Spinal cord (tissue), 10 donors: ENCODE measurements at places on chromosomes 1 and 21.

DNA sequence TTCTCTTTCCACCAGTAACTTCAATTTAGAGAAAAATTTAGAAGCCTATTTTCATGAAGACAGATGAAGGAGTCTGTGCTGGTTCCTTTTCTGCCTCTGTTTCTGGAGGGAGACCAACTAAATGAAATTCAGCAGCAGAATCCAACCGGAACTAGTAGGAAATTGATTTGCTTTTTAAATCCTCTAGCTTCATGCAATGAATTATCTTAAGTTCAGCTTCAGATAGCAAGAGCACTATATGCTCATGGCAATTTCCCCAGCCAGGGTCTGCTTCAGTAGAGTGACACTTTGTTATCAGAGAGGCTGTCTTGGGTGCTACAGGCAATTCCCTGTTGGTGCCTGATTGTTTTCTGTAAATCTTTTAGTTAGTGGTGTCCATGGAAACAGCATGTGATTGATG lies 189.7 kb downstream of the SLC35F3 start:
- no peak for DNase-seq

DNA sequence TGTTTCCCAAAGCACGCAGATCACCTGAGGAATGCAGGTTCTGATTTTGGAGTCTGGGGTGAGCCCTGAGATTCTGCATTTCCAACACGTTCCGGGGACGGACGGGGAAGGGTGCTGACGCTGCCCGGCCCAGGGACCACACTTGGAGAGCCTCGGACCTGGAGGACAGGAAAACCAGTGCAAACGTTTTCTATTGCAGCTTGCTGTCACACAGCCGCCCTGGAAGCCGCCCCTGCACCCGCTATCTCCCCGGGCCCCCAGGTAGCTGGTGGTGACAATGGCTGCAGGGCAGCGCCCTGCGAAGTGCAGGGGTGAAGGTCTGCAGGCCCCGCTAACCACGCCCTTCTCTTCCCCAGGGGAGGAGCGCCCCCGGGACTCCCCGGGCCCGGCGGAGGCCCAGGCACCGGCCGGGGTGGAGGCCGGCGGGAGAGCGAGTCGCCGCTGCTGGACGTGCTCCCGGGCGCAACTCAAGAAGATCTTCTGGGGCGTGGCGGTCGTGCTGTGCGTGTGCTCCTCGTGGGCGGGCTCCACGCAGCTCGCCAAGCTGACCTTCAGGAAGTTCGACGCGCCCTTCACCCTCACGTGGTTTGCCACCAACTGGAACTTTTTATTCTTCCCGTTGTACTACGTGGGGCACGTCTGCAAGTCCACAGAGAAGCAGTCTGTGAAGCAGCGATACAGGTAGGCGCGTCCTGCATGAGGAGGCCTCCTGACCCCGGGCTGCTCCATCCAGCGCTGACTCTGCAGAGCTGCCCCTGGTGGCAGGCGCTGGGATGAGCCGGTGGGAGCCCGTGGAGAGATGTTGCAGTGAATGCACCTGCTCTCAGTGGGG lies 142.0 kb upstream of the COA6 start:
- no peak for DNase-seq

DNA sequence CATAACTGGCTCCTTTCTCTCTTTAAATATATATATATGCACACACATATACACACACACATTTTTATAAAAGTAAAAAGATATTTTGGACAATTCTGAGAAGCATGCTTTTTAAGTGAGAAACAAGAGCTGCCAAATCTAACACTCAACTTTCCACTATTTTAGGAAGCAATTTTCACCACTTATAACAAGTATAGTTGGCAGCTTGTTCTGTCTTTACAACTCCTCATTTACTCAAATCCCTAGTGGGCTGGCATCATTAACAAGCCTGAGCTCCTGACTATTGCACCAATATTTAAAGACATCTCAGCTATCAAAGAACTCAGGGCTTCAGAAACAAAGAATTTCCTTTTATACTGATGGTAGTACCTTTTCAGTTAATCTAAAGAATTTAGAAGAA lies 76.6 kb downstream of the RAB3GAP2 start:
- DNase-seq = no peak

DNA sequence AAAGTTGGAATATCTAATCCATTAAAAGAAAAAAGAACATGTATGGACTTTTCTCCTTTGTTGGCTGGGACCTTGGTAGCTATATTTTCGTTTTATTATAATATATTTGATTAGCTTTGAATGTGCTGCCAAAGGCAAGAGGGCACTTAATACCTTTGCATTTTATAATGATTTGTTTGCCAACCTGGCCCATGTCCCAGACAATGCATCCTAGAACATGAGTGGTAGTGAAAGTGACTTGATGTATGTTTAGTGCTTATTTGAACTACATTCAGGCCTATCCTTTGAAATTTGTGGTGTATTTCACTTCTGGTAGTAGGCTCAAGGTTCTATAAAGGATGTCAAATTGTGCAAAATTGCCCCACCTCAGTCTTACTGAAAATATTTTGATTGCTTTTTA lies 25.9 kb downstream of the CACHD1 start:
- DNase-seq = no peak

- no peak for DNase-seq
These were observed 25.5 kb downstream of the PCSK9 start for GRCh38 chr1:55064861-55065263.

GRCh38 chr1:53400761-53401674 lies 58.2 kb upstream of the DMRTB1 start:
- DNase-seq = no peak

GRCh38 chr1:10658396-10659066 lies 137.9 kb downstream of the CASZ1 start:
- DNase-seq = no peak

GRCh38 chr1:229896306-229896705 lies 170.7 kb upstream of the GALNT2 start:
- no peak for DNase-seq

DNA sequence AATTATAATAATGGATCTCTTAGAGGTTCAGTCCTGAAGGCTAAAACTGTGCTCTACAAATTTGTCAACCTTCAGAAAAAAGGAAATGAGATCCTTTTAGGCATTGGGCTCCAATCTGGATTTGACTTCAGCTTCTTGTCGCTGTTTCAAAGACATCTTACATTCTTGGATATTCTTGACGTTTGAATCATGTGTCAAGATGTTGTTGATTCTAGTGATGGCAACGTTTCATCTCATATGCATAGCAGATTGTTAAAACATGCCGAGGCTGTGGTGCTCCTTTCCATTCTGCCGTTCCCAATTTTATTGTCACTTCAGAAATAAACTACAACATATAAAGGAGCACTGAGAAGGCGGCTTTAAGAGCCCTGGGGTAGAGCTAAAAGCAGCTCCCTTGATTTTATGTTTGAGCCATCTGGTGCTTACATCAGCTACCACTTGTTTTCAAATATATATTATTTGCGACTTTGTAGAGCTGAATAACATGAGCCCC lies 467.6 kb upstream of the ZRANB2 start:
- DNase-seq = no peak

DNA sequence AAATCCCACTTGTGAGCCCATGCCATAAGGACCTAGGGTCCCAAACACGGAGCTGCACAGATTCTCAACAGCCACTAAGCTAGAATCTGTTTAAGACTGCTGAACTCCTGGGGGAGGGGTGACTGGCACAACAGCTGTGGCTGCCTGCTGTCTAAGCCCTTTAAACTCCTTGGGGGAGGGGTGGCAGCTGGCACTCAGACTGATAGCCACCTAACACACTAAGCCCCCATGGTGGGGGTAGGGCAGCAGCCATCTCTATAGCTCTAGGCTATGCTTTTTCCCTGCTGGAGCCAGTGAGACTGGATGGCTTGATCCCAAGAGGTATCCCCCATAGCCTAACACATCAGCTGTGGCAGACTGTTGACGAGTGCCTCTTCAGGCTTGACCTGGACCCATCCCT lies 73.3 kb upstream of the FMO3 start:
- DNase-seq = no peak

- DNase-seq = no peak
These were observed 80.3 kb upstream of the TLR5 start for GRCh38 chr1:223223091-223223995.

DNA sequence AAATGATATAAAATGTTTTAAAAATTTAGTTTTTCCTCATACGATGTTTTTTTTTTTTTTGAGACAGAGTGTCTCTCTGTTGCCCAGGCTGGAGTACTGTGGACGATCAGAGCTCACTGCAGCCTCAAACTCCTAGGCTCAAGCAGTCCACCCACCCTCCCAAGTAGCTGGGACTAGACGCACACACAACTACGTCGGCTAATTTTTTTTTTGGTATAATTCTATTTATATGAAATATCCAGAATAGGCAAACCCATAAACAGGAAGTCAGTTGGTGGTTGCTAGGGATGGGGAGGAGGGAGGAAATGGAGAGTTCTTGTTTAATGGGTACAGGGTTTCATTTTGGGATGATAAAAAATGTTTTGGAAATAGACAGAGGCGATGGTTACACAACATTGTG lies 56.5 kb downstream of the WARS2 start:
- no peak for DNase-seq

GRCh38 chr1:153698020-153698922 lies 19.8 kb downstream of the NPR1 start:
- no peak for DNase-seq

DNA sequence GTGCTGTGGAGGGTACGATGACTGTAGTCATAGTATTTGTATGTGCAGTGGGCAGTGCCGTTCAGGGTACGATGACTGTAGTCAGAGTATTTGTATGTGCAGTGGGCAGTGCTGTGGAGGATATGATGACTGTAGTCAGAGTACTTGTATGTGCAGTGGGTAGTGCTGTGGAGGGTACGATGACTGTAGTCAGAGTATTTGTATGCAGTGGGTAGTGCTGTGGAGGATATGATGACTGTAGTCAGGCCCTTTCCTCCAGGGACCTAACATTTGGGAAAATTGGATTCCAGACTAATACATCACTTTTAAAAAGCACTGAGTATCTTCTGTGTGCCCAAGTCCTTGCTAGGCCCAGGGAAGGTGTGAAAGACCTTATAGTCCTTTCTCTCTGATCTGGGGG lies 2.9 kb downstream of the ZNF672 start:
- DNase-seq = no peak

GRCh38 chr1:33616780-33617179 lies 144.3 kb downstream of the ZSCAN20 start:
- no peak for DNase-seq

DNA sequence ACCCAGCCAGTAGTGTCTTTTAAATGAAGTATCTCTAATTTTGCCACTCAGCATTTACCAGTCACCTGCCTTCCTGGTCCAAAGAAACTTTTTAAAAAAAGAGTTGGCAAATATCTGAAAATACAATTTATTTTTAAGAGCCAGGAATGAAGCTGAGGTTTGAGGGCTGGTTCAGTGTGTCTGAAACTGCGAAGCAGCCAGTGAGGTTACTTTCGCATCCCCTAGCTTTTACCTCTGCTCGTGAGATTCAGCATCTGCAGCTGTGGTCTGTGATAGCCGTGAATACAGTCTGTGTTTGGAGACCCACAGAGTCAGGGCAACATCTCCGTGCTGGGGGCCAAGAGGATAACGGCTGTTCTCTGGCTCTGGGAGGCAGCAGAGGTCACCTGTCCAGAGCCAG lies 21.3 kb upstream of the KCNAB2 start:
- DNase-seq = no peak

DNA sequence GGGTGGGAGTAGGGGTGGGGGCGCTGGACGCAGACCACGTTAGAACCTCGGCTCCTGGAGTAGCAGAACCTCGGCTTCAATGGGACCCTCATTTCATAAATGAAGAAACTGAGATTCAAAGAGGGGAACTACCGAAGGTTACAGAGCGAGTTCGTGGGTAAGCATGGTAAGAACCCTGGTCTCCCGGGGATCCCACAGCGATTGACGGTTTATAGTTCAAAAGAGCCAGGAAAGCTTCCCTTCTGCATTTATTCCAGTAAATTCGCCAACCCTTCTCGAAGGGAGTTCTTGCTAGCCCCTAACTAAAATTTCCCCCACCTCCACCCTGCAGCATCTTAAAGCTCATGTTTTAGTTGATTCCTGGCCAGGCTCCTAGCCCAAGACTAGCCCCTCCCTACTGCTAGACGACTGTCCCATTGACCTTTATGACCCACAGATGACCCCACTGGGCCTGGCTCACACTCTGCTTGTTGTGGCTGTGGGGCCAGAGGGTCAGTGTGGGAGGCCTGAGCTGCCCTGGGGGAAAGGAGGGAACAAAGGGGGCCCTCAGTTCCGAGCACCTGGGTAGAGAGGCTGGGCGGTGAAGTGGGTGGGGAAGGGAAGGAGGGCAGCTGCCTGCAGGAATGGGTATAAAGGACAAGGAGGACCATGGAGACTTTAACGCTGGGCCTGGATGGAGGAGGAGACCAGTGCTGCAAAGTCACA lies 558 bp upstream of the KIF21B start:
- no peak for DNase-seq

DNA sequence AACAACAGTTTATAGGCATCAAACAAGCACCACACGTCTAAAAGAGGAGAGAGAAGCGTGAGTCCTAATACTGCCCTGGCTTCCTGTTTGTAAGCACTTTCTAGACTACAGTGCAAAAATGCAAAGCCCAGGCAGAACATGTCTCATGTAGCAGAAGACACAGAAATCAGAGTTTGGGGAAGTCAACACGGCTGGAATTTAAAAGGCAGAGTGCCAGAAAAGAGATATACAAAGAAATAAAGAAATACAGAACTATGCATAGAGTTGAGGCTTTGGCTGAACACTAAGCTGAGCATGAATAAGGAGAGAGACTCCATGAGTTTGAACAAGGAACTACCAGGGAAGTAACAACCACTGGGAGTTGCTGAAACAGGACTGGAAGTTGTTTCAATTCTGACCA lies 566.6 kb upstream of the NR5A2 start:
- no peak for DNase-seq

DNA sequence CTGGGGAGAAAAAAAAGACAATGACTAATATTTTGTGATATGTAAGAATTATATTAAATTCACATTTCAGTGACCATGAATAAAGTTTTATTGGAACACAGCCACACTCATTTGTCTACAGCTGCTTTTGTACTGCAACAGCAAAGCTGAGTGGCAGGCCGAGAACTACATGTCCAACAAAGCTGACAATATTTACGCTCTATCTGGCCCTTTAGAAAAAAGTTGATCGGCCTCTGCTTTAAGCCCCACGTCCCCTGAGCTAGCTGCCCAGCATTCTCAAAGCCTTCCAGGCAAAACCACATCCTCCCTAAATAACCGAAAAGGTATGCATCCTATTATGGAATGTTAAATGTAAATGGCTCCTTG lies 8.6 kb downstream of the SLC2A1 start:
- no peak for DNase-seq

DNA sequence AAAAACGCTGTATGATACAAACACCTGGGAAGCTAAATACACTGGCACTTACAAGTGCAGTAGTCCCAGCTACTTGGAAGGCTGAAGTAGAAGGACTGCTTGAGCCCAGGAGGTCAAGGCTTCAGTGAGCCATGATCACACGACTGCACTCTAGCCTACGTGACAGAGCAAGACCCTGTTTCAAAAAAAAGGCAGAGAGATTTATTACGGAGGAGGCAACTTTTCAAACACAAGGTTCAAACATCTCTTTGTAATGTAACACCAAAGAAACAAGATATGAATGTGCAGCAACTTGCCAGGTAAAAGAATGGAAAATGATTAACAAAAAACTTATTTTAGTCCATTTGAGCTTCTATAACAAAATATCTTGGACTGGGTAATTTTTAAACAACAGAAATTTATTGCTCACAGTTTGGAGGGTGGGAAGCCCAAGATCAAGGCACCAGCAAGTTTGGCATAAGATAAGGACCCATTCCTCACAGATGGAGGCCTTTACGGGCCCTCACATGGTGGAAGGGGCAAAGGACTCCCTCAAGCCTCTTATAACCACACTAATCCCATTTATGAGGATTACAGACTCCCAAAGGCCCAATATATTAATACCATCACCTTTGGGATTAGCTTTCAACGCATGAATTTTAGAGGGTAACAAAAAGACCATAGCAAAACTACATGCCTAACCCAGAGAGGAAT lies 73.3 kb downstream of the EVI5 start:
- DNase-seq = no peak
